HT1080 (cell line): ENCODE measurements at places on chromosomes 16 and 17. TPM values are rescaled to one million over a fixed set of nuclear protein-coding genes. Genes with fewer than 3 reads are reported as not detected.

- peak; percentile 94 for DNase-seq
Observed at GRCh38 chr17:43418441-43419374, 19.9 kb downstream of the ARL4D start.

GRCh38 chr16:5349670-5350517 is 252.3 kb upstream of the EEF2KMT start:
- peak; percentile 2 for DNase-seq

DNA sequence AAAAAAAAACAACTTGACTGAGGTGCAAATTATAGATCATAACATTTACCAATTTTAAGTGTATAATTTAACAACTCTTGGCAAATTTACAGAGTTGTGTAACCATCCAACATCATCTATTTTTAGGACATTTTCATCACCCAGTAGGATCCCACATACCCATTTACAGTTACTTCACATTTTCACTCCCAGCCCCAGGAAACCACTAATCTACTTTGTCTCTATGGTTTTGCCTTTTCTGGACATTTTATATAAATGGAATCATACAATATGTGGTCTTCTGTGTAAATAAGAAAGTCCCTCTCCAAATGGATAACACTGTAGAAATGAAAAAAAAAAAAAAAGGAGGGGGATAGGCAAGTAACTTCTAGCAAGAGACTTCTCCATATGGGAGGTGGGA is 26.1 kb upstream of the XYLT1 start:
- no peak for DNase-seq

- DNase-seq: no peak
Observed at GRCh38 chr17:81009136-81009535, 17.5 kb downstream of the CHMP6 start.

HOXB2 gene
- total RNA-seq: 34.3 and 40.1 TPM in 2 replicates

DNA sequence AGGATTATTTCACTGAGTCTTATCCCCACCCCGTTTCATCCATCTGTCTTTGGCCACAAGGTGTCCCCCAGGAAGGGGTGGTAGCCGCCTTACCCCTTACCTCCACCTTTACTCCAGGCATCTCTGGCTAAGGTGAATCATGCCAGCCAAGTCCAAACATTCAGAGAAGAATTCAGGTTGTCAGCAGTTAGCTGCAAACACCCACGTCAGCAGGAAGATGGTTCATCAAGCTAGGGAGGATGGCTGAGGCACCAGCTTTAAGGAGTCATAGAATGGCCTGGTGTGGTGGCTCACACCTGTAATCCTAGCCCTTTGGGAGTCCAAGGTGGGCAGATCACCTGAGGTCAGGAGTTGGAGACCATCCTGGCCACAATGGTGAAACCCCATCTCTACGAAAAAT is 61.0 kb downstream of the RBFOX1 start:
- no peak for DNase-seq

- no peak for DNase-seq
Observed at GRCh38 chr17:50262001-50262794, 12.1 kb upstream of the TMEM92 start.

- DNase-seq: no peak
Observed at GRCh38 chr17:15470536-15470935, 3.1 kb upstream of the CDRT4 start.

DNA sequence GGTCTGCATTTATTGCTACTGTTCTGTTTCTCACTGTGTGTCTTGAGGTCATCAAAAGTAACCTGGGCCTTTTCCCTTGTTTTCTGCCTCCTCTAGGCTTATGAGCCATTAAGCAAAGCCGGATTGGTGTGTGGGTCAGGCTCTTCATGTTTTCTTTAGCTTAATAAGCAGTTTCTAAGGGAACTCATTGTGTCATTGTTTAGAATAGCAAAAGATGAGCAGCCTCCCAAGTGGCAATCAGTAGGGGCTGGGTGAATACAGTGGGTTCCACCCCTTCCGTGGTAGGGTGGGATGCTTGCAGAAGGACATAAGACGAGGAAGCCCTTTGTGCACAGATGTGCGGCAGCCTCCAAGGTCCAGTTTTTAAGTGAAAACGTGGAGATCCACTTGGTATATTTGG is 34.5 kb downstream of the ABCC1 start:
- DNase-seq: no peak

GRCh38 chr16:83887564-83887963 is 11.4 kb upstream of the MLYCD start:
- no peak for DNase-seq

- DNase-seq: no peak
Observed at GRCh38 chr17:79487149-79487548, 123.7 kb downstream of the RBFOX3 start.

CD300LB gene
- not detected in 2 replicates for total RNA-seq

GRCh38 chr17:27481327-27481726 is 25.1 kb downstream of the KSR1 start:
- DNase-seq: no peak

KRT28 gene
- total RNA-seq: not detected in 2 replicates

- peak; percentile 53 for DNase-seq
Observed at GRCh38 chr17:42221886-42222745, 27.8 kb upstream of the GHDC start.

MT3 gene
- not detected in 2 replicates for total RNA-seq

DNA sequence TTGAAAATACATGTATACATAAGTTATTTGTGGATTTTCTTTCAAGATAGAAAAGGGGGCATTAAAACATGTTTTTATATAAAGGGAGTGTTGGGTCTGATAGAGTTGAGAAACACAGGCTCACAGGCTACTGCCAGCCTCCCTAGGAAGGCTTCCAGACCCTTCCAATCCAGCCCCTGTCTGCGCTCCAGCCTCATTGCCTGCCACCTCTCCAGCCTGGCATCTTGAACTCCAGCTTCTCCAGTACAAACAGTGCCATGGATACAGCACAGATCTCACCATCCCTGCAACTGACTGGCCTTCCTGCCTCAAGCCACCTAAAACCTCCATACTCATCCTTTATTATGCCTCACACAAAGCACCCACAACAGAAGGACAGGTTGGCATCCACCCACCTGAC is 40.7 kb downstream of the CCDC182 start:
- no peak for DNase-seq

DNA sequence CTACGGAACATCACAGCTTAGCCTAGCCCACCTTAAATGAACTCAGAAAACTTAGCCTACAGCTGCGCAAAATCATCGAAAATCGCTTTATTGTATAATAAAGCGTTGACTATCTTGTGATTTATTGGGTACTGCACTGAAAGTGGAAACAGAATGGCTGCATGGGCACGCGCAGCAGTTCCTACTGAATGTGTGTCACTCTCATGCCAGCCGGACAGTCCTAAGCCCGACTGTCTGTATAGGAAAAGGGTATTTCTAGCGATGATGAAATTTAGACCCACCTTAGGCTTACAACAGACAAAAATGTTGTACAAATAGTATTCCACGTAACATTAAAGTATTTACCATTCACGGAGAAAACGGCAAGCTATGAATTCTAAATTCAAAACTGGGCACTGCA is 9.3 kb downstream of the FBXO31 start:
- DNase-seq: no peak

DNA sequence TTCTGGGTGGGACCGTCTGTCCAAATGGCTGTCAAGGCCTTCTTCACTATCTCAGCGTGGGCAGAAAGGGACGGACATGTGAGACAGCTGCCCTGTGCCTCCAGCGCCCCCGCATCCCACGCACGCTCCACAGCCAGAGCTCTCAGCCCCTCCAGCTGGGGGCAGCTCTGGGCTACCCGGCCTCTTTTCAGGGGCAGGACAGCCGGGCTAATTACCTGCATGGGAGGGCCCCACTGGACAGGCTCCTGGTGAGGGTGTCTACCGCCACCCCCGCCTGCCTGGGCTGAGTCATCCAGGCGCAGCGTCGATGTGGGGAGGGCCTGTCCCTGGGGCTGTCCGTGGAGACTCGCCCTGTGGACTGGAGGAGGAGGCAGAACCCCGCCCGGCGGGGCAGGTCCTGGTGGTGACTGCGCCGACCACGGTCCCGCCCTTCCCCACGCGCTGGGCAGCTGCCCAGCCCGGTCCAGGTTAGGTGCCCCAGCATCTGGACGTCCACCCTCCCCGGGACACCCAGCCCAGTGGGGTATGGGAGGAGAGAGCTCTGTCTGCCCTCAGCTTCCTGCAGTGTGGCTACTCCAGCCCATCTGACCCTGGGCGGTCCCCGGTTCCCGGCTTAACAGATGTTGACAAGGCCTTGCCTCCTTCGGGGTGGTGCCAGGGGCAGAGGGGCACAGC is 5.9 kb upstream of the METRNL start:
- peak; percentile 58 for DNase-seq

WNT9B gene
- not detected in 2 replicates for total RNA-seq

- DNase-seq: no peak
Observed at GRCh38 chr17:83053739-83054451, 25.5 kb upstream of the METRNL start.

CTRB2 gene
- not detected in 2 replicates for total RNA-seq

GRCh38 chr17:55727920-55728319 is 5.3 kb upstream of the TMEM100 start:
- no peak for DNase-seq

DNA sequence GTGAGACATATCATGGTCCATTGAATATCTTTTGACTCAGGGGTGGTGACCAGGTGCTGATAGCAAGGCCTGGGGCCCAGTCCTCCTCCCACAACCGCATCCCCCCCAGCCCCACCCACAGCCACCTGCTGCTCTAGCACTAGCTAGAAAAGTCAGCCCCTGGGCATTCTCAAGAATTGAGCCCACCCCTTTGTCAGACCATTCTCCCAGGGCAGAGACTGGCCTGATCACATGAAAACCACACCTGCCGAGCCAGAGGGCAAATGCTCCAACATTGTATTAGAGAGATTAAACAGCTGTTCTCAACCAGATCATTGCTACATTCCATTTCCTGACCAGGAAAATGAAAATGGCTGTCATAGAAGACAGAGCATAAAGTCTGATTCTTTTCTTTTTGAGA is 62.4 kb downstream of the RAB11FIP4 start:
- no peak for DNase-seq
